ENCODE measurements at places on chromosomes 5 and 9.

- no peak for DNase-seq
These were observed 213.3 kb downstream of the PCSK1 start for GRCh38 chr5:96219580-96220281.

DNA sequence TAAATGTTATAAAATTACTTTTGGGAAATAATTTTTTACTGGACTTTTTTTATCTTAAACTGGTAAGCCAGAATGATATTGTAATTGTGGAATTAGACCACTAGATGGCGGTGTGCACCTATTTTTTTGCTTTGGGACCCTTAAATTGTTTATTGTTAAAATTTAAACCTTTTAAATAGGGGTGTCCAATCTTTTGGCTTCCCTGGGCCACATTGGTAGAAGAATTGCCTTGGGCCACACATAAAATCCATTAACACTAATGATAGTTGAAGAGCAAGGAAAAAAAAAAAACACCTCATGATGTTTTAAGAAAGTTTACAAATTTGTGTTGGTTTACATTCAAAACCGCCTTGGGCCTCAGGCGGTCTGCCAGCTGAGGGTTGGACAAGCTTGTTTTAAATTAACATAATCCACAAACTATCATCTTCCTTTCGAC, 28.4 kb upstream of the GADD45G start:
- DNase-seq, result peak; percentile 56

DNA sequence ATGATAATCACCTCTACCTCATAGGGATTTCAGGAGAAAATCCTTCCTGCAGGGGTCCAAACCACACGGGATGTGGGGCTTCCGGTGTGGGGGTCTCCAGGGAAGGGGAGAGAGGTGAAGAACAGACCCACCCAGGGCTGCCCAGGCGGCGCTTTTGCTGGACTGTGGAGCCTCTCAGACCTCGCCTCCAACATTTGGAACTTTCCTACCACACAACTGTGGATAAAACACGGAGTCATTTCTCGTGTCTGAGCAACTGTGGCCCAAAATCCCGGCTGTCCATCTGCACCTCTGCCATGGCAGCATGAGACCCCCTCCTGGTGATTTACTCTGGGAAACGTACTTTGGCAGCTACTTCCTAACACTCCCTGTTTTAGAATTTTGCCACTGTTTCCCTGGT, 307.8 kb upstream of the IRX4 start:
- DNase-seq, result no peak

GRCh38 chr5:141543053-141543452, 54.2 kb downstream of the PCDHGC5 start:
- DNase-seq, result no peak

DNA sequence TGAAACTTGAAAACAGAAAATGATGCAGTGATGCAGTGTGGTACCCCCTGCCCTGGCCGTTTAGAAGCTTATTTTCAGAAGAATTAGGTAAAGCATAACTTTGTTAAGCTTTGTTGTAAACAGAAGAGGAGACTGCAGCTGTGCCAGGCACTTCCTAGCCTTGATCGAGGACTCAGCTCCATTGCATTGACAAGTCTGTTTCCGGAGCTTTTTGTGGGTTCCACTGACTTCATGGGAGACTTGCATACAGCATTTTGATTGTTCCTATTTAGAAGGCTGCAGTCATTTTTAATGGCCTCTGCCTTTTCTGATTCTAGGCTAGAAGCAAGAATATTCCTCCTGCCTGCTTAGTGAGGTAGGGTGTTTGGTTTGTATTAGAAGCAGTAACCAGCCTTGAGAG, 12.3 kb downstream of the MVB12B start:
- no peak for DNase-seq

DNA sequence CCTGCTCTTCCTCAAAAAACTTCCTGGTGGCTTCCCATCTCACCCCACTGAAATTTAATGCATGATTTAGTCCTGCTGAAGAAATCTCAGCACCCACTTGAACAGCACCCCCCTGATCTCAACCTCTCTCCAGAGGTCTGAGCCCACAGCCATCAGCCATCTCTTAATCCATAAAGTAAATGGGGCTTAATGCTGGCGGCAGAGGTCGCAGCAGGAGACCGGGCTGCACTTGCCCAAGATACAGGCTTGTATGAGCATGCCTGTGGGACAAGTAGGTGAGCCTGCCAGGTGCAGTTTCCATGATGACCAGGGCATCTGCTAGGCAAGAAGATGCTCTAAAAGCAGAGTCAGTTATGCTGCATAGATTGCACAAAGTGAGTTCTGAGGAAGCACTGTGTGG, 52.4 kb upstream of the CTXN3 start:
- DNase-seq, result no peak

DNA sequence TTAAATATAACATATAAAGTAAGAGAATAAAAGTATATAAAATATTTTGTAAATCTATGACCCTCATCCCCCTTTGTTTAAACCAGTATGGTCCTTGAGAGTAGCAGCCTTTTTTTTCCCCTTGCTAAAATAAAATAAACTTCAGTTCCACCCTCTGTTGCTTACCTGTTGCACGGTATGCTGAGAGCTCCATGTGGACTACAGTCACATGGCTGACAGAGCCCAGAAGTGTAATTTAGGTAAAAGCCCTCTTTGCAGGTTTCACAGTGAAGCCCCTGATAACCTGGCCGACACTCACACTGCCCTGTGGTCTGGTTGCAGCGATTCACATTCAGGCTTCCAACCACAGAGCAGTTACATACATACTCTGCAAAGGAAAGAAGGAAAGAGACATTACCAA, 55.1 kb downstream of the MEGF9 start:
- no peak for DNase-seq

GRCh38 chr5:2746561-2747032, 4.9 kb downstream of the IRX2 start:
- no peak for DNase-seq

GRCh38 chr5:10381803-10382202, 28.3 kb downstream of the MARCHF6 start:
- no peak for DNase-seq

DNA sequence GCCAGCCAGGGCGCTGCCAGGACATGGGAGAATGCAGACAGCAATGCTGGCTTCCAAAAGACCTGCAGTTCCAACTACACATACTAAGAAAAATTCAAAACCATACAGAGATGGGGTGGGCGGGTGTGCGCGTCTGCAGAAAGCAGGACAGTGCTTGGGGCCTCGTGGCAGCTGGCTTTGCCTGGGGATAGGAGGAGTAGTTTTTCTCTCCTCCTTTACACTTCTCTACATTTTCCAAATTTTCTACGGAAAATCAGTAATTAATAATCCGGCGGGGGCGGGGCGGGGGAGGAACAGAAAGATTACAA, 43.6 kb upstream of the SARDH start:
- DNase-seq, result no peak

- DNase-seq, result peak; percentile 55
These were observed 117.5 kb upstream of the OR13F1 start for GRCh38 chr9:104386425-104387069.

DNA sequence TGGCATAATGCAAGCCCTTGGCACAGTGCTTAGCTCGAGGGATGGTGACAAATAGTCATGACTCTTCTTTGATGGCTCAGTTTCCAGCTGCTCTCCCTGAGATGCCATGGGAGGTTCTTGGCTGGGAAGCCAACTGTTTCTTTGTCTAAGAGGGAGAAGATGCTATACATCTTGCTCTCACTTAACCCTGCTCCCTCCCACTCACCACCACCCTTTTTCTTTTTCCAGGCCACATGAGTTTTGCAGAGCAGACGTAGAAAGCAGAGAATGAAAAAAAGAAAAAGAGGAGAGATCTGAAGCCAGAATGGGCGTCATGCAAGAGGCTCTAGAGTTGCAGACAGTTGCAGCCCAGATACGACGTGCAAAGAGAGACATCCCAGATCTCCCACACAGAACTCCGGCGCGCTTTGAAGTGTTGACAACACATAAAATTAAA, 160.5 kb downstream of the FGF18 start:
- no peak for DNase-seq

DNA sequence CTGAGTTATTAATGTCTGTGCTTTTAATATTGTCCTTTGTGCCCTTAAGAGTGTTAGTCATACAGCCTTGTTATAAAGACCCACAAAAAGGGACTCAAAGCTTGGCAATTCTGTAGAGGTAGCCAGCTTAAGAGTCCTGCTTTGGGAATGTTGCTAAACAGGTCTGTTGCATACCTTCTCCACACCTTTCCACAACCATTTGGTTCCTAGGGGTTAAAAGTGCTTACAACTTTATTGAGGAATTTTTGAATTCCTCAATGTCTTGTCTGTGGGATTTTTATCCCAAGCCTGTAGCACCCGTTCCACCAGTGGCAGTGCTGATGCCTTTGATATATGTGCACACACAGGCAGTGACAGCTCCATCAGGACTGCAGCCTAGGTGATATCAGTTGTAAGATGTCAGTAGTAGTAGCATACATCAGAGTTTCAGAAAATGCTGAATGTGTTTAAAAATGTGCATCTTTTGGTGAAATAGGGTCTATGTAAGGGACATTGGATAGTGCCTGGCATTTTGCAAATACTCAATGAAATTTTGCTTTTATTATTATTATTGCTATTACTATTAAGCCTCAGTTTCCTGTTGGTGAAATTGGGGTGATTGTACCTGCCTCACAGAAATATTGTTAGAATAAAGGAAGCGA, 68.5 kb downstream of the WWC1 start:
- DNase-seq, result no peak

DNA sequence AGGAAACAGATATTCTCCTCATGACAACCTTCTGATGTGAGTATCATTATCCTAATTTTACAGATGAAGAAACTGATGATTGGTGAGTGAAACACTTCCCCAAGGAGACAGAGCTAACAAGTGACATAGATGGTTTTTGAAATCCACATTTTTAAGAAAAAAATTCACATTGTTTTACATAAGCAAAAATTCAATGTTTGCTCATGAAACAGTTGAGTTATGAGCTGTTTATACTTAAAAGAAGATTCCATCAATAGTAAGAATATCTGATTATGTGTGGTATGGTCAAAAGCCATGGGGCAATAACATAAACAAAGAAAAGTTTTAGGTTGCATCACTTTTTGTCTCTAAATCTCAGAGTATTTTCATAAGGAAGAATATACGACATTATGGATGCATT, 167.9 kb upstream of the PAPPA start:
- DNase-seq, result no peak

DNA sequence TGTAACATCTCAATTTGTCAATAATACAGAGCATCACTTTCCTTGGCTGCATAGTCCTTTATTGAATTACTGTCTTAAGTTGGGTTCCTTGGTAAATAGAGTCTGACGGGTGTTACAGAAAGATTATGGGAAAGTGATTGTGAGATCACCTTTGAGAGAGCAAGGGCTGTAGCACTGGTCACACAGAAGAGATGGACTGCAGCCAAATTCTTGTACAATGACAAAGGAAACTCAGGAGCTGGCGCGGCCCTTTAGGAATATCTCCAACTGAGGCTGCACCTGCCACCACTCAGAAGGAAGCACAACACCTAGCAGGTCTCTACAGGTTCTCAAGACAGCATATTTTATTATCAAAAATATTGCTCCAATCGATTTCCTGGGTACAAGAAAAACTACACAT, 350.0 kb upstream of the ISL1 start:
- no peak for DNase-seq

- no peak for DNase-seq
These were observed 185.9 kb downstream of the DAB2IP start for GRCh38 chr9:121837113-121837961.

- no peak for DNase-seq
These were observed 105.5 kb downstream of the STRBP start for GRCh38 chr9:123162791-123163345.

GRCh38 chr9:8244505-8245092, 445.0 kb upstream of the DMAC1 start:
- DNase-seq, result no peak

- peak; percentile 27 for DNase-seq
These were observed 134.3 kb downstream of the PPP2R2B start for GRCh38 chr5:146744068-146744745.

DNA sequence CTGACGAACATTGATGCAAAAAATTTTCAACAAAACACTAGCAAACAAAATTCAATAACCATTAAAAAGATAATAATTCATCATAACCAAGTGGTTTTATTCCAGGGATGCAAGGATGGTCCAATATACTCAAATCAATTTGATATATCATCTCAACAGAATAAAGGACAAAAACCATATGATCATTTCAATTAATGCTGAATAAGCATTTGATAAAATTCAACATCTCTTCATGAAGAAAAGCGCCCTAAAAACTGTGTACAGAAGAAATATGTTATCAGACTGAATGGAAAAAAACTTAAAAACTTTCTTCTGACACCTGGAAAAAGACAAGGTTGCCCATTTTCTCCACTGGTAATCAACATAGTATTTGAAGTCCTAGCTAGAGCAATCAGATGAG, 720.3 kb upstream of the RGMB start:
- no peak for DNase-seq

- no peak for DNase-seq
These were observed 116.9 kb upstream of the SPOCK1 start for GRCh38 chr5:137616046-137616445.

GRCh38 chr9:2087500-2088313, 72.6 kb downstream of the SMARCA2 start:
- peak; percentile 20 for DNase-seq

DNA sequence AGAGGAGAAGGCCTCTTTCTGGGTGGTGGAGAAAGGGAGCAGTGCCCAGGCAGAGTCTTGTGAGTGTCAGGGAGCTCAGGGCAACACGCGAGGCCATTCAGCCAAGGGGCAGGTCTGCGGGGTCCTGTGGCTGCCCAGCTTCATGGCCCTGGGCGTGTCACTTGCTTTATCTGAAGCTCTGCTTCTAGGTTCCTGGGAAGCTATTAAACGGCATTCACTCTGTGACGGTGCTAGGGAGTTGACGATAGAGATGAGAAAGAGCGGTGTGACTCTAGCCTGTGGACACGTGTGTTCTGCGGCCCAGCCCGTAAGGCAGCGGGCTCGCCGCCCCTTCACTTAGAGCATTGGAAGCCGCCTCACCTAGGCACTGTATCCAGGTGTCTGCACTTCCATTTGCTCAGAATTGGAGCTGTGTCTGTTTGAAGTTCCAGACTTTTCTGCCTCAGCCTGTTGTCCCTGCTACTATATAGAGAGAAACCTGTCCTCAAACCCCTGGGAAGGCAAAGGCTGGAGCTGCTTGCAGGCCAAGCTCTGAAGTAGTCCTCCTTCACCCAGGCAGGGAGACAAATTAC, 88.3 kb downstream of the PHF2 start:
- DNase-seq, result no peak

GRCh38 chr9:108956631-108957026, 22.4 kb downstream of the ABITRAM start:
- no peak for DNase-seq

GRCh38 chr5:88380332-88380731, 111.7 kb upstream of the TMEM161B start:
- DNase-seq, result no peak

- no peak for DNase-seq
These were observed 15.7 kb downstream of the LPCAT1 start for GRCh38 chr5:1507961-1508658.

All from COLO829 (cell line).